ENCODE measurements at places on chromosomes 5 and 9.
A peak's percentile ranks its signal among the peaks of the same experiment; 100 is the strongest.

DNA sequence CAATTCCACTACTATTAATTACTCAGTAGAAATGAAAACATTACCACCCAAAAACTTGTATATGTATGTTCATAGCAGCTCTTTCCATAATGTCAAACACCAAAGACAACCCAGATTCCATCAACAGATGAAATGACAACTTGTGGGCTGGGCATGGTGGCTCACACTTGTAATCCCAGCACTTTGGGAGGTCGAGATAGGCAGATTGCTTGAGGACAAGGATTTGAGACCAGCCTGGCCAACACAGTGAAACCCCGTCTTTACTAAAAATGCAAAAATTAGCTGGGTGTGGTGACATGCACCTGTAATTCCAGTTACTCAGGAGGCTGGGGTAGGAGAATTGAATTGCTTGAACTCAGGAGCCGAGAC, 11.5 kb downstream of the UIMC1 start:
- DNase-seq = no peak

DNA sequence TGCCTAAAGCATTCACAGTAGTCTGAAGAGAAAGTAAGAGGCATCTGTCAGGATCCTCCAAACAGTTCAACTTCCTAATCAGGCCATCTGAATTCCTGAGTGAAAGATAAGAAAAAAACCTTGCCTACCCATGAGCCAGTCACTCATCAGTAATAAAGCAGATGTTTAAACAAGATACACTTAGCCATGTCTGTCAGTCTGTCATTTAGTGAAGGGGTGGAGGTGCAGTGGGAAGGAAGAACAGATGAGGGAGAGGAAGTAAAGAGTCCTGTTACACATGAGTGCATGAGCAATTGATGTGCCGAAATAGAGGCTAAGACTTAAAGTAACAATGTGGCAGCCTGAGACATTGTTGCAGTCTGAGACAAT, 29.9 kb upstream of the DMRTA1 start:
- DNase-seq = no peak

- DNase-seq = no peak
Measured at GRCh38 chr5:1032551-1033027, 24.0 kb downstream of the NKD2 start.

DNA sequence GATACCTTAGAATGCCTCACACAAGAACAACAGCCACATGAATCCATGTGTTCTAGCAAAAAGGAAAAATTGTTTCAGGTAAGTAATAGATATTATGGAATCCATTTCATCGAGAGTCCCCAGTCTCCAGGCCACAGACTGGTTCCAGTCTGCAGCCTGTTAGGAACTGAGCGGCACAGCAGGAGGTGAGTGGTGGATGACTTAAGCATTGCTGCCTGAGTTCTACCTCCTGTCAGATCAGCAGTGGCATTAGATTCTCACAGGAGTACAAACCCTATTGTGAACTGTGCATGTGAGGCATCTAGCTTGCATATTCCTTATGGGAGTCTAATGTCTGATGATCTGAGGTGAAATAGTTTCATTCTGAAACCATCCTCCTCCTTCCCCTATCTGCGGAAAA, 207.0 kb downstream of the CSNK1G3 start:
- no peak for DNase-seq

DNA sequence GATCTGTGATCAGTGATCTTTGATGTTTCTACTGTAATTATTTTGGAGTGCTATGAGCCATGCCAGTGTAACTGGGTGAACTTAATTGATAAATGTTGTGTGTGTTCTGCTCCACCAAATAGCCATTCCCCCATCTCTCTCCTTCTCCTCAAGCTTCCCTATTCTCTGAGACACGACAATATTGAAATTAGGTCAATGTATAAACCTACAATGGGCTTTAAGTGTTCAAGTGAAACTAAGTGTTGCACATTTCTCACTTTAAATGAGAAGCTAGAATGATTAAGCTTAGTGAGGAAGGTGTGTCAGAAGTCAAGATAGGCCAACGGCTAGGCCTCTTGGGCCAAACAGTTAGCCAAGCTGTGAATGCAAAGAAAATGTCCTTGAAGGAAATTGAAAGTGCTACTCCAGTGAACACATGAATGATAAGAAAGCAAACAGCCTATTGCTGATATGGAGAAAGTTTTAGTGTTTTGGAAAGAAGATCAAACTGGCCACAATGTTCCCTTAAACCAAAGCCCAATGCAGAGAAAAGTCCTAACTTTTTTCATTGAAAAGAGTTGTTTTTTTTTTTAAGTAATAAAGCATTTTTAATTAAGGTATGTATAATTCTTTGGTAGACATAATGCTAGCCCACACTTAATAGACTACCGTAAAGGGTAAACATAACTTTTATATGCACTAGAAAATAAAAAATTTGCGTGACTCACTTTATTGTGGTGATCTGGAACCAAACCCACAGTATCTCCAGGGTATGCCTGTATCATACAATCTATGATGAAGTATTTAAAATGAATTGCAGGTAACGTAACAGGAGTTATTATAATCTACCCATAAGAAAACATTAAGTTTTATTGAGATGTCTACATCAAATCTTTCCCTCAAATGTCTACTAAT, 42.5 kb upstream of the ALDH1A1 start:
- no peak for DNase-seq

GRCh38 chr5:160363660-160364395, 6.6 kb downstream of the C1QTNF2 start:
- no peak for DNase-seq

GRCh38 chr5:99169309-99169708, 240.5 kb upstream of the CHD1 start:
- DNase-seq = no peak

GRCh38 chr5:132237670-132238069, 10.0 kb upstream of the P4HA2 start:
- no peak for DNase-seq

GRCh38 chr9:35311891-35312639, 150.3 kb downstream of the UNC13B start:
- no peak for DNase-seq

DNA sequence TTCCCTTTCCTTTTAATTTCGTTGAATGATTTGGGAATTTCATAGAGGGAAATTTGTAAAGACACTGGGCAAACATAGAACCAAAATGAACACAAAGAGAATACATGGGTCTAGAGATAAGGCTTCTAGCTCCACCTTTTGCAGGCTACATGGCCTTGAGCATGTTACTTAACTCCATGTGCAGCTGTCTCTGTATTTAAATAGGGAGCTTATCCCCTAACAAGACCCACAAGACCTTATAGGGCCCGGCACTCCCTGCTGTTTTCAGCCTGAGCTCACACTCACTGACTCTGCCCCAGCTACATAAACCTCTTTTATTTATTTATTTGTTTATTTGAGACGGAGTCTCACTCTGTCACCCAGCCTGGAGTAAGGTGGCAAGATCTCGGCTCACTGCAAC, 30.6 kb upstream of the TLE1 start:
- no peak for DNase-seq

DNA sequence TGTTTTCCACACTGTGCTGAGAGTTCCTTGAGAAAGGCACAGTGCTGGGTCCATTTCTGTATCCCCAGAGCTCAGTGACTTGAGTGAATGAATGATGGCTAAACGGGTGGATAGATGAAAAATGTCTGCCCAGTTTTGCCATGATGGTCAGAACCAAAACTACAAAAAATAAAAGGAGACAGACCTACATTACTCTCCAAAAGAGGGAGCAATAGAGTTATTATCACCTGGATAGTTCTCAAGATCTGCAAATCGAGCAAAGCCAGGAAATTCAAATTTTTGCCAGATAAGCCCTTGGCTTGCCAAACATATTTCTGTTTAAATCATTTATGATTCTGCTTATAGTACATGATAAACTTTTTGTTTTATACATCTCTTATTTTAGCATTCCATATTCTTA, 214.2 kb upstream of the ZNF462 start:
- DNase-seq = no peak

DNA sequence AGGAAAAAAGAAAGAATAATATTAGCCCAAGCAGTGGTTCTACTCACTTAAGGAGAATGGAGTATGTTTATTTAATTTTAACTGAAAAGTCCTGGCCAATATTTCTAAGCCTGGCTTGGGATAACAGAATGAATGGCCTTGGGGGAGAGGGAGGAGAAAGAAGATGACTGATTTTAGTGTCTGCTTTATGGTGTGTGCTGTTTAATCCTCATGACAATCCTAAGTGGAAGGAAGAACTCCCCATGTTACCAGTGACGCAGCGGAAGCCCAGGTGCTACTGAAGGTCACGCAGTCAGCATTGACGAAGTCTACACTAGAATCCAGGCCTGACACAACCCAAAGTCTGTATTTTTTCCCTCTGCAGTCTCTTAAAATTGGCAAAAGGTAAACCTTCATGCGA, 50.5 kb downstream of the PALM2AKAP2 start:
- no peak for DNase-seq

DNA sequence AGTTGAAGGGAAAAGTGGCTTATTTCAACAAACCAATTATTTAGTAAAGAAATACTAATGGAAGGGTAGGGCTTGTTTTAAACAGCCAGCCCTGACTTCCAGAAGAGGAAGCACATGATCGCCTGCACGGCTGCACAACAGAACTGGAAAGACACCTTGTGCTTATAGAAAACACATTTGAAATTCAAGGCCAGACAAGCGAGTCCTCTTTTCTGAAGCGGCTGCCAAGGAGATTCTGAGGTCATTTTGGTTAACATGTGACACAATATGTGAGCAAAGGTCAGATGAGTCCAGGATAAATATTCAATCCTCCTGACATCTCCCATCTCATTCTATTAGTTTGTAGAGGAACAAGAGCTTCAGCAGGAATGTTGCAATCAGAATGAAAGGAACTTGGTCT, 461.4 kb upstream of the ST8SIA4 start:
- DNase-seq = no peak

GRCh38 chr9:90915693-90916092, 114.1 kb downstream of the SYK start:
- DNase-seq = no peak

GRCh38 chr5:79954620-79955019, 36.4 kb downstream of the MTX3 start:
- DNase-seq = no peak

- no peak for DNase-seq
Measured at GRCh38 chr9:107929443-107929842, 439.9 kb upstream of the KLF4 start.

- peak; percentile 90 for DNase-seq
Measured at GRCh38 chr9:134391319-134392231, 65.3 kb downstream of the RXRA start.
